ENCODE measurements at places on chromosomes 7 and 10.

DNA sequence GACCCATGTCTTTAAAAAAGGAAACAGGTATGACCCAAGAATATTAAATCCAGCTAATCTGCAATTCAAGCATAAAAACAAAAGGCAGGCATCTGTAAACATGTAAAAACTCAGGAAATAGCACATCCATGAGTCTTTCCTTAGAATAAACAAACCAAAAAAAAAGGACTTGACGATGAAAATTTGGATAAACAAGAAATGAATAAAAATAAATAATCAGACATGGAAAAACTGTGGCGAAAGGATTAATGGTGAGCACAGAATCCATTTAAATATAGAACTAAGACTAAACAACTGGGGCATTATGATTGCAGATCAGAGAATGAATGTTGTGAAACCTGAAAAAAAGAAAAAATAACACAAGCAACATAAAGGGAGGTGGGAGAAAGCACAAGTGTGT, 170.1 kb downstream of the DOCK4 start:
- no peak for DNase-seq

- no peak for DNase-seq
These were observed 3.5 kb downstream of the TEX36 start for GRCh38 chr10:125679436-125679835.

GRCh38 chr10:130936851-130937250, 374.7 kb downstream of the TCERG1L start:
- DNase-seq = no peak

GRCh38 chr7:42082144-42082543, 154.9 kb downstream of the GLI3 start:
- DNase-seq = no peak

Measured in stimulated activated CD8-positive, alpha-beta memory T cell treated with anti-CD3 and anti-CD28 coated beads, Interleukin-7, amount 100 ng/mL, for 1 hour (primary cell).